ENCODE measurements at places on chromosomes 6 and 20.

DNA sequence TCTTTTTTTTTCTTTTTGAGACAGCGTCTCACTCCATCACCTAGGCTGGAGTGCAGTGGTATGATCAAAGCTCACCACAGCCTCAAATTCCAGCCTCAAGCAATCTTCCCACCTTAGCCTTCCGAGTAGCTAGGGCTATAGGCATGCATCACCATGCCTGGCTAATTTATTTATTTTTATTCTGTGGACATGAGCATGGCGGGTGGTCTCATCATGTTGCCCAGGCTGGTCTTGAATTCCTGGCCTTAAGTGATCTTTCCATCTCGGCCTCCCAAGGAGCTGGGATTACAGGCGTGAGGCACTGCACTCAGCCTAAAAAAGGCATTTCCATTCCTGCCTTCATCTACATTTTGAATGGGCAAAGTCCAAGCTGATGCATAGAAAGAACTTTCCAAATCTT is 56.2 kb upstream of the BEND3 start:
- no peak for DNase-seq

DNA sequence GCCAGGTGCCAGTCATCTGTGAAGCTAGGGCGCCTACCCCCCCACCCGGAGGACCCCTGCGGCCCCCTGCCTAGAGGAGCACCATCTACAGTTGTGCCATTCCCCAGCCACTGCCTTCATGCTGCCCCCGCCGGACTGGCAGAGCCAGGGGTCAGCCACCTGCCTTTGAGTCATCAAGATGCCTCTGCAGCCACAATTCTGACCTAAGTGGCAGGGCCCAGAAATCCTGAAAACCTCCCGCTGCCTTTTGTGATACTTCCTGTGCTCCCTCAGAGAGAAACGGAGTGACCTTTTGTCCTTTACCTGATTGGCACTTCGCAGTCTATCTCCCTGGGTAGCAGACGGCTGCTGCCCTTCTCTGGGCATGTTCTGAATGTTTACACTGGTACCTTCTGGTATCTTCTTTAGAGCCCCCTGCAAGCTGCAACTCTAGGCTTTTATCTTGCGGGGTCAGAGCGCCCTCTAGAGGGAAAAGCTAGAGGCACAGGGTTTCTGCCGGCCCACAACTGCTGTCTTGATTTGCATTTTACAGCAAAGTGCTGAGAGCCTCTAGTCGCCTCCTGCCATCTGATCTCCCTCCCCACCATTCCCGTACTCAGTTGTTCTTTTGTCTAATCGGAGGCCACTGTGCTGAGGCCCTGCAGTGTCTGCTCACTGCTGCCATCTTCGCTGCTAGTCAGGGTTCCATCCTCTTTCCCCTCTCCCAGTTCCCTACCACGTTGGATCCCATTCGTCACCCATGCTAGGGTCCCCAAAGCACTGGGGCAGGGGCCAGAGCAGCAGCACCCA is 26.9 kb downstream of the SPATA2 start:
- peak; percentile 51 for DNase-seq

- DNase-seq, result no peak
These were observed 99.1 kb upstream of the MTHFD1L start for GRCh38 chr6:150766201-150766997.

GRCh38 chr6:40276141-40276540 is 311.0 kb downstream of the LRFN2 start:
- no peak for DNase-seq

DNA sequence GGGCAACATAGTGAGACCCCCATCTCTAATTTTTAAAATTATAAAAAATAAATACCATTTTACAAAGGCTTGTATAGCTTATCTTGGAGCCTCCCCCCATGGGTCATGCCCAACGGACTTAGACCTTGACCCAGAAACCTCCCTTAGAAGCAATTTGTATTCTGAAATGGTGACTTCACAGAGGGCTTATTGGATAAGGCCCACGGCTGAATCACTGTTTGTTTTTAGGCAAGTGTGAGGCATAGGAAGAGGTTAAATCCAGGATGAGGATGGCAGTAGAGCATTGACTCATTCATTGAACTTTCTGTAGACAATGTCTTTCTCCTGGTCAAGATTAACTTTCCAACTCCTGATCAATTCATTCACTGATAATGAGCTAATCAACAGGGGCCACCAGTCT is 6.2 kb upstream of the SNAI1 start:
- no peak for DNase-seq

GRCh38 chr6:69084746-69085335 is 449.8 kb downstream of the ADGRB3 start:
- DNase-seq, result no peak

DNA sequence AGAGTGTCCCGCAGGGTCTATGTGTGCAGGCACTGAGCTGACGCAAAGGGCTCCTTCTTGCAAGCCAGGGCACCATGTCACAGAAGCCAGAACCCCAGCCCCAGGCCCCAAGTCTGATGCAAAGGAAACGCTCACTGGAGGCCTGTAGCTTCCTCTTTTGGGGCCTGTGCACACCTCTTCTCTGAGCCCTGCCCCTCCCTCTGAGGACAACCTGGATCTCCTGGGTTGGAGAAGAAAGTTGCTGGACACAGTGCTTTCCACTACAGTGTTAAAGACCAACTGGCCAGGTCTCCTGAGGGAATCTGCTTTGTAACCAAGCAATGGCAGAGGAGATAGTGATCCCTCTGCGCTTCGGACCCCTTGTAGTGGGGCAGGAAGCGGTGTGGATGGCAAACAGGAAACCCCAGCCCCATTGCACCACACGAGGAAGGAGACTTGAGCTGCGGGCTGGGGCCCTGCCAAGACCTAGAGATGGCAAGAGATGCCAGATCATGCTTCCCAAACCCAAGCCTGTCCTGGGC is 90.0 kb downstream of the PRND start:
- peak; percentile 75 for DNase-seq

- no peak for DNase-seq
These were observed 312.8 kb upstream of the SULF2 start for GRCh38 chr20:48098099-48098498.

DNA sequence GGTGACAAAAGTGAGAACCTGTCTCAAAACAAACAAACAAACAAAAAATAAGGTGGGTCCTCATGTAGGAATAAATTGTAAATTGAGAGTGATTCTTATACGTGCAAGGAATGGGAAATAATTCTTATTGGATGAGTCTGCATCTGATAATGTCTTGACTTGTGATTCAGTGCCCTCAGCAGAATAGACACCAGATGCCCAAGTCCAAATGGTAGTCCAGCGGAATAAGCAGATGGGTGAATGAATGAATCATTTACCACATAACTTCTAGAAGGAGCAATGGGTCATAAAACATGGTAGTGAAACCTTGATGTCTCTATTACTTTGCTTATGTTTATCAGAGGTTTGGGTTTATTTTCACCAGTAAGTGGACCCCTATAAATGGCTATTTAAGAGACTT is 747.7 kb downstream of the PHF3 start:
- no peak for DNase-seq

GRCh38 chr20:17436664-17437063 is 94.5 kb downstream of the BFSP1 start:
- no peak for DNase-seq

GRCh38 chr6:150212778-150213177 is 69.9 kb downstream of the PPP1R14C start:
- DNase-seq, result no peak

All from CD4-positive, alpha-beta T cell treated with Interleukin-4 for 1 hour (primary cell).